Foreskin keratinocyte (primary cell): ENCODE measurements at places on chromosomes 2 and 18. TPM values are rescaled to one million over a fixed set of nuclear protein-coding genes. Genes with fewer than 3 reads are reported as not detected.

Gene MYO7B
- total RNA-seq, result 0.07 TPM in 1 of 2 replicates, not detected in the other

Gene RIT2
- not detected in 2 replicates for total RNA-seq

Gene LOXL3
- total RNA-seq, result 1.4 and 1.9 TPM in 2 replicates

Gene SOCS6
- 18.7 and 20.8 TPM in 2 replicates for total RNA-seq

Gene POTEC
- total RNA-seq, result not detected in 2 replicates

Gene THSD7B
- 0.04 and 0.10 TPM in 2 replicates for total RNA-seq

Gene GALNT5
- 10.2 and 14.4 TPM in 2 replicates for total RNA-seq

Gene ST8SIA5
- total RNA-seq, result not detected in 2 replicates
